Posterior vena cava (tissue), 2 donors: ENCODE measurements at places on chromosomes 12 and 14. TPM values are rescaled to one million over a fixed set of nuclear protein-coding genes. Genes with fewer than 3 reads are reported as not detected.

GRCh38 chr14:36655571-36655962 is 6.1 kb upstream of the PAX9 start:
- no peak for DNase-seq

GRCh38 chr12:5430641-5431603 is 986 bp upstream of the NTF3 start:
- no peak for DNase-seq

Gene SMCO2
- total RNA-seq, result not detected

GRCh38 chr12:6383572-6384498 is at the start of gene LTBR:
TSS of gene LTBR (plus strand) at chr12:6384162. CDS start at chr12:6384359, 197 bp downstream.
- peak; percentile 99 for DNase-seq

DNA sequence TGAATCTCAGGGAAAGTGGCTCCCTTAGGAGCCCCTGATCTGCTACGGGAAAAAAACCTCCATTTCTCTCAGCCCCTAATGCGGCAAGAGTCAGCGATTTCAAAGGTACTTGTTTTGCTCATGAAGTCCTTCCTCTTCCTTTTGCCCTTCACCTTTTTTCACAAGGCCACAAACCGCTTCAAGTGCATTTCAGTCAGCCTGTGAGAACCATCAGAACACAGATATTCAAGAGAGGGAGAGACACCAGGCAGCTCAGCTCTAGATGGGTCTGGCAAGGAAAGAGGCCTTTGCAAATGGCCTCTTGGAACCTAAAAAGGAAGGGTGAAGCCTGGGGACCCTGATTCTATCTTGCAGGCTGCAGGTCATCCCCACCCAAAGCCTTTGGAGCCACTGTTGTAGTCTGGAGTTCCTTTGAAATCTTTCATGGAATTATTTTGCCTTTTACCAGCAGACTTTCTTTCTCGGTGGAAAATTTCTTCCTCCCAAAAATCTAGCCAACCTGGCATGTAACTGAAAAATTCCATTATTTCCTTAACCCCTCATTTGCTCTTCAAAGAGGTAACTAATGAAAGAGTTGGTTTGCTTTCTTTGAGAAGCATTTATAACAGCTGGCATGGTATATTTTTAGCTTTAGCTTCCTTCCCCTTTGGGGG is 145.0 kb downstream of the SAMD4A start:
- DNase-seq, result no peak

DNA sequence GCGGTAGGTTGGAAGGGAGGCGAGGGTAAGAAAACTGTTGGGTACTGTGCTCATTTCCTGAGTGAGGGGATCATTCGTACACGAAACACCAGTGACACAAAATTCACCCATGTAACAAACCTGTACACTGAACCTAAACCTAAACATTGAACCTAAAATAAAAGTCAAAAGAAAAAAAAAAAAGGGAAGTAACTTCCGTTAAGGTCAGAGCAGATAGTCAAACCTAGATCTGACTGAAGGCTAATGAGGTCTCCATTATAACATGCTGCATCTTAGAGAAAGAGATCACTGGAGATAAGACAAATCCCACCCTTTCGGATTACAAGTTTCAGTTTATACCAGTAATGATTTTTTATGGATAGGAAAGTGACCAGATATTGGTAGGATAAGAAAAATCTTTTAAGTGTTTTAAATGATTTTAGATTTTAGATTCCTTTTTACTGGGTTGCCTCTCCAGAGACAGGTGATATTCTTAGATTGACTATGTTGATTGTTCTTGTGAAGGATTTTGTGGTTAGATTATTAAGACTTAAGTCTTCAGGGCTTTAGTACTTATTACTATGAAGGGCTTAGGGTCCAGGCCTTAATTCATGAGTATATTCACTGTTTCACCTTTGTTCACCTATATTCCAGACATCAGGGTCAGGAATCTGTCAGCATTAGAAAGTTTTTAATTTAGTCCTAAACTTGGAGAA is 11.2 kb upstream of the NCKAP1L start:
- no peak for DNase-seq

Gene NT5DC3
- total RNA-seq, result 34.8 TPM

Gene ZDHHC22
- total RNA-seq, result not detected

Gene MYH7
- total RNA-seq, result not detected

- no peak for DNase-seq
These were observed 100.2 kb upstream of the PARP11 start for GRCh38 chr12:3973269-3973884.

DNA sequence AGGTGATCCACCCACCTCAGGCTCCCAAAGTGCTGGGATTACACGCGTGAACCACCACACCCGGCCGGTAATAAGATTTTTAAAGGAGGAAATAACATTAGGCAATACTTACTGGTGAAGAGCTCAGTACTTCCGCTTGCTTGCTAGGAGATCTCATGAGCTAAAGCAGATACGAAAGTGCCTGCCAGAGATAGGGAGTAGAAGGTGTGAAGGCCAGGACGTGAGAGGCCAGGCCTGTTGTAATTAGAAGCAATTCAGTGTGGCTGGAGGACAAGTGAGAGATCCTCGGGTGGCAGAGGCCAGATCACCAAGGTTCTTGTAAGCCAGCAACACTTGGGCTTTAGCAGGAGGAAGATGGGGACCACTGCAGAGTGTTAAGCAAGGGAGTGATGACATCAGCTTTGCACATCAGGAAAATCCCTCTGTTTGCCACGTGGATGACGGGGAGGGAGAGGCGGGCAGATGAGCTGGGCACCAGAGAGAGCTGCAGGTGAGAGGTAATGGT is 7.6 kb downstream of the TECPR2 start:
- DNase-seq, result no peak
